ENCODE measurements at places on chromosomes 11 and 22. TPM values are rescaled to one million over a fixed set of nuclear protein-coding genes. Genes with fewer than 3 reads are reported as not detected.
A peak's percentile ranks its signal among the peaks of the same experiment; 100 is the strongest.

Gene SLC5A4
- total RNA-seq, result not detected

Gene NXPE1
- total RNA-seq, result not detected

Gene CALCB
- 1.5 TPM for total RNA-seq

Gene DEFB131B
- not detected for total RNA-seq

Gene KRTAP5-10
- total RNA-seq, result 0.20 TPM

Gene LRP4
- 0.05 TPM for total RNA-seq

Gene RAB3IL1
- not detected for total RNA-seq

Gene DRD2
- total RNA-seq, result 0.86 TPM

Gene TST
- total RNA-seq, result 7.2 TPM

- DNase-seq, result no peak
These were observed 90.2 kb downstream of the SCN3B start for GRCh38 chr11:123564221-123564620.

GRCh38 chr11:47109051-47109726 lies 67.5 kb downstream of the ARFGAP2 start:
- DNase-seq, result no peak

GRCh38 chr11:47917599-47918369 lies 62.6 kb upstream of the PTPRJ start:
- DNase-seq, result no peak

DNA sequence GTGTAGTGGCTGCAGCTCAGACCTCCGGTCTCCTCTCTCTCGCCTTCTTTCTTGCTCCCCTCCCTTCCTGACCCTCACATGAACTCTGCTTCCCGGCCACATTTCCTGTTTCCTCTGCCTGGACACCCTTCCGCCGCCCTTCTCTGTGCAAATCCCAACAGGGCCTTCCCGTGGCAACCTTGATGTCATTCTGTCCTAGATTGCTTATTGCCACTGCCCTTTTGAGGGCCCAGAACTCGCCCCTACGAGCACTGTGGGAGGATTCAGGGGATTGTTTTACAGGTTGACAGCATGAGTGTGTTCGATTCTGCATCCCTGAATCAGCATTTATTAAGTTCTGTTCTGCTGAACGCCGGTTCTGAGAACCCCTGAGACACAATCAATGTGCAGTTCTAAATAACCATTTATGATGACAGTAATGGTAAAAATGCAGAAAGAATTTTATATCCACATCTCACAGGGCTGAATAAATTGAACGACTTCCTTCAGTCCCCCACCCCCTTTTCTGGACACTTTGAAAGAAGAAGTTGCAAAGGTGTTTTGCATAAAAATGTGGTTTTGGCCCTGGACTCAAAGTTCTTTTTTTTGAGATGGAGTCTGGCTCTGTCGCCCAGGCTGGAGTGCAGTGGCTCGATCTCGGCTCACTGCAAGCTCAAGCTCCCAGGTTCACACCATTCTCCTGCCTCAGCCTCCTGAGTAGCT lies 6.4 kb downstream of the BATF2 start:
- DNase-seq, result no peak

GRCh38 chr11:129853518-129854231 lies 38.0 kb downstream of the TMEM45B start:
- peak; percentile 85 for DNase-seq

GRCh38 chr11:73288873-73289707 lies 17.0 kb downstream of the P2RY6 start:
- peak; percentile 60 for DNase-seq

- no peak for DNase-seq
These were observed 315.6 kb upstream of the B3GAT1 start for GRCh38 chr11:134727636-134728035.

DNA sequence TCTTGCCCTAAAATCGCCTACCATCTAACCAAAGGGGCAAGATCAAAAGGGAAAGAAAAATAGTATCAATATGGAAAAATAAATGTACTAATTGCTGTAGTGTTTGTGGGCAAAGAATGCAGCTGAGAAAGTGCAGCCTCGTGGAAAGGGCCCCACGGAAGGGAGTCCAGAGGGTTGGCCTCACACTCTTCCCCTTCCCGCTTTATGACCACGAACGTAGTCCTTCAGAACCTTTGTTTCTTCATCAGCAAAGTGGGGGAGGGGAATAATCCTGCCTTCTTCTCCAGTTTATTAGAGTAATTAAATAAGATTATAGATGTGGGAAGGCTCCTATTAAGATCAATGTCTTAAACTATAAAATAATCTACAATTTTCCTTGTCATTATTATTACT lies 41.0 kb downstream of the FLI1 start:
- no peak for DNase-seq

GRCh38 chr11:108618529-108618928 lies 25.0 kb upstream of the EXPH5 start:
- DNase-seq, result no peak

DNA sequence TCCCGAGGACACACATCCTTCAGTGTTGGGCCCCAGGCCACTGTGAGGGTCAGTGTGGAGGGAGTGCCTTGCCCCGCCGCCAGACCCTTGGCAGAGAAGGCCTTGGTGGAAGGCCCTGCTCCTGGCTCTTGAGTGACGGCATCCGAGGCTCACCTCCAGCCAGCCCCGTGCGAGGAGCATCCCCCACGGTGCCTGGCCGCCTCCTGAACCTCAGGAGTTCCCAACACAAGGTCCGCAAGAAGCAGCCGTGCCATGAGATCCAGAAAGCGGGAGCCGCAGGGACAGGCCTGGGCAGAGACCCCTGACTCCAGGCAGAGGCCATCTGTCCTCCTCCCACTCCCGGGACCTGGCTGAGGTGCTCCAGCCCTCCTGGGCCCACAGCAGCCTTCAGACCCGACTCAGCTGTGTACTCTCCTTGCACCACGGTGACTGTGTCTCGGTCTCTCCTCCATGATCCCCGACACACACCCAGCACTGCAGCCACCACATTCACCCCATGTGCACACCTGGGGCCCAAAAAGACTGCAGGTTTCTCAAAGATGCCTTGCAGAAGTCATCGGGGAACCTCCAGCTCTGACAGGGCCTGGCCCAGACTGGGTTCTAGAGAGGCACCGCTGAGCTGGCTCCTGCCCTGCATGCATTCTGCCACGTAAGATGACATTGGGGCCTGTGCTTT lies 870.2 kb downstream of the BRD1 start:
- DNase-seq, result no peak

GRCh38 chr11:68934321-68934645 lies 30.6 kb downstream of the IGHMBP2 start:
- DNase-seq, result no peak

GRCh38 chr11:90218606-90219005 lies 4.2 kb downstream of the CHORDC1 start:
- no peak for DNase-seq

DNA sequence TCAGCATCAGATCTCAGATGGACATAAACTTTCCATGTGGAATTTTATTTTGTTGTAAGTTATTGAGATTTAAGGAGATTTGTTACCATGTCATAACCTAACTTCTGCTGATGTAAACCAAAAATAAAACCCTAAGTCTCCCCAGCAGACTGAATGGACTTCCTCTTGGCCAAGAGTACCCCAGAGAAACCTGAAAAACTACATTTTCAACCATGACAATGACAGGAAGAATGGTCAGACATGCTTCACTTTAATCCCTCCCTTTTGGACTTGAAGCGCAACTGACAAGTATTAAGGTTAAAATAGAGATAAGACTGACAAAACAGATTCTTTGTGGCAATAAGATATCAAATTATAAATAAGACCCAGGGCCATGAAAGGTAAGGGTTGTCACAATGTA lies 579.7 kb upstream of the RAG2 start:
- DNase-seq, result no peak

- DNase-seq, result peak; percentile 50
These were observed 75.7 kb downstream of the DEPDC5 start for GRCh38 chr22:31829505-31829904.

GRCh38 chr11:30435488-30435887 lies 112.6 kb downstream of the ARL14EP start:
- DNase-seq, result no peak

- no peak for DNase-seq
These were observed 12.1 kb downstream of the OR51B4 start for GRCh38 chr11:5289696-5290095.

- no peak for DNase-seq
These were observed 67.0 kb downstream of the ETS1 start for GRCh38 chr11:128520206-128520887.

DNA sequence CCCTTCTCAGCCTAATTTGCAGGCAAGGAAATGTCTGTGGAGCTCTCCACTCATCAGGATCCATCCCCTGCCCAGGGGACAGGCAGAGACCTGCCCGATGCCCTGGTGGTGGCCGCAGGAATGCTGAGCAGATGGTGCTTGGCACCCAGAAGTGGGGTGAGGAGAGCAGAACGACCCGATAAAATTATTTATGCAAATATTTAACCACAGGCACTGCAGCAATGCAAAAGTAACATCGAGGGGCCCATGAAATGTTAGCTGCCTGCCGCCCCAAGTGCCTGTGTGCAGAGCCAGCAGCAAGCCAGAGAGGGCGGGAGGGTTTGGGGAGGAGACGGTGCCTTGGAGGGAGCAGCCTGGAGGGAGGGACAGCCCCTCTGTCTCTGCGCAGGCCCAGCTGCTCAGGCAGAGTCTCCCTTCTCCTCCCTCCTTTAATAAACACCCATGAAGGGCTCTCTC lies 205.5 kb downstream of the CTTN start:
- DNase-seq, result no peak

GRCh38 chr11:82494988-82495432 lies 238.7 kb downstream of the FAM181B start:
- DNase-seq, result no peak

- DNase-seq, result no peak
These were observed 10.8 kb upstream of the TCF20 start for GRCh38 chr22:42281284-42281683.

DNA sequence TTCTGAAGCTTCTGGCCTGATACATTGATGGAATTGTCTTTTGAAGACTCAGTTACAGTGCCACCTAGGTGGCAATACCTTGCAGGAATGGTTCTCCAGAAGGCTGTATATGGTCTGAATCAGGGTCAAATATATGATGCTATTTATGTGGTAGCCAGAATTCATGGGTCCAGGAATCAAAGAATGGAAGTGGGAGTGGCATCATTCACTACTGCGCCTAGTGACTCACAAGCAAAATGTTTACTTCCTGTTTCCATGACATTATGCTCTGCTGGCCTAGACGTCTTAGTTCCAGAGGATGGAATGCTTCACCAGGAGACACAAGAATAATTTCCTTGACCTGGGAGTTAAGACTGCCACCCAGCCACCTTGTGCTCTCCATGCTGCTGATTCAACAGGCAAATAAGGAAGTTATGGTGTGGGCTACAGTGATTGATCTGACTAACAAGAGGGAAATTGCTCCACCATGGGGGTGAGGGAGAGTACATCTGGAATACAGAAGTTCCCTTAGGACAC lies 491.8 kb downstream of the ETS1 start:
- no peak for DNase-seq

GRCh38 chr11:74318241-74318932 lies 6.9 kb upstream of the P4HA3 start:
- no peak for DNase-seq

GRCh38 chr22:28009272-28009827 lies 90.3 kb upstream of the PITPNB start:
- peak; percentile 72 for DNase-seq

- DNase-seq, result no peak
These were observed 13.7 kb downstream of the SULT4A1 start for GRCh38 chr22:43848366-43849171.

GRCh38 chr11:75345455-75346160 lies 5.9 kb downstream of the ARRB1 start:
- no peak for DNase-seq

- DNase-seq, result no peak
These were observed 12.6 kb downstream of the DIXDC1 start for GRCh38 chr11:111949519-111950426.

- DNase-seq, result no peak
These were observed 21.6 kb upstream of the SESN3 start for GRCh38 chr11:95252586-95252985.

DNA sequence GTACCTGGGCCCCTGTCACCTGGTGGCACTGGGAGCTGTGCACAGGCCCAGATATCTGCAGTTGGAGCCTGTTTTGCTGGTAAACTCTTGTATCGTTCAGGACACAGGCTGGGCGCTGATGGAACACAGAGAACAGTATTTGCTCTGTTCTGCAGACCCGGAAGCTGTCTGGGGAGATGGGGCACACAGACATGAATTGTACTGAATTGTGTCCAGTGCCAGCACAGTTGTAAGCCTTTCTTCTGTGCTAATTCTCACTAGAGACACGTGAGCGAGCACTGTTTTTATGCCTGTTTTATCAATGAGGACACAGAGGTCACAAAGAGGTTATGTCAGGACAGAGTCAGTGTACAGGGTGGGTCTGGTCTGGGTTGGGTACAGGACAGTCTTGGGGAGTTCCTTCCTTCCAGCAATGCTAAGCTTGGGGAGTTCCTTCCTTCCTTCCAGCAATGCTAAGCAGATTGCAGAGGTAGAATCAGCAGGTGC lies 24.4 kb upstream of the ACR start:
- DNase-seq, result no peak

DNA sequence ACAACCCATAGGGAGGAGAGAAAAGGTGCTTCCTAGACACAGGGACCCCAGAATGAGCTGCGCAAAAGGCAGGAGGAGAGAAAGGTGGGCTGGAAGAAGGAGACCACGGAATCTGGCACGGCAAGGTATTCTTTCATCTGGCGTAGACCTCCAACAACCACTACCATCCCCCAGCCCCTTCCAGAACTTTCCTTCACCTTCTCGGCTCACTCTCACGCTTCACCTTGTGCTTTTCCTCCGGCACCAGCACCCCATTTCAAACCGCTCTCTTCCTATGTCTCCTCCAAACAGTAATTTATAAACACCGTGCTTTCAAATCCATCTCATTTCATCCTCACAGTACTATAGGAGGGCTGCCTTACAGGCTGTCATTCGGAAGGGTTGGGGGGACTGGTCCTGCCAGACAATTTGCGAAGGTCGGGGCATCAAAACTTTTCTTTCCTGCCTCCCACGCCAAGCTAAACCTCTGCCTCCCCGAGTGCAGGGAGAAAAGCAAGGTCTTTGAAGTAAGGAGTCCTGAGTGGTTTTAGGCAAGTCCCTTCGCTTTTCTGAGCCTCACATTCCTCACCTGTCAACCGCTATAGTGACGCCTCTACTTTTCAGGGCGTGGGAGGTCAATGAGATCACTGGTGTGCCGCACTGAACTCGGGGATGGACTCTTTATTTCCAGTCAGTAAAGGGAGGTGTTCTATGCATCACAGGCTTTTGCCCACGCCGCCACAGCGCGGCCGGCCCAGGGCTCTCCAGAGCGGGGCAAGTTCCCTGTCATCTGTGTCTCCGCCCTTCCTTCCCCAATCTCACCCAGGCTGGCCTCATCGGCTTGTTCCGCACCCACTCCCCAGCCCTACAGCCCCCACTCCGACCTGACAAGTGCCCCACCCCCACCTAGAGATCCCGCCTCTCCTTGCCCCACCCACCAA lies 800 bp downstream of the KCTD21 start:
- DNase-seq, result no peak

DNA sequence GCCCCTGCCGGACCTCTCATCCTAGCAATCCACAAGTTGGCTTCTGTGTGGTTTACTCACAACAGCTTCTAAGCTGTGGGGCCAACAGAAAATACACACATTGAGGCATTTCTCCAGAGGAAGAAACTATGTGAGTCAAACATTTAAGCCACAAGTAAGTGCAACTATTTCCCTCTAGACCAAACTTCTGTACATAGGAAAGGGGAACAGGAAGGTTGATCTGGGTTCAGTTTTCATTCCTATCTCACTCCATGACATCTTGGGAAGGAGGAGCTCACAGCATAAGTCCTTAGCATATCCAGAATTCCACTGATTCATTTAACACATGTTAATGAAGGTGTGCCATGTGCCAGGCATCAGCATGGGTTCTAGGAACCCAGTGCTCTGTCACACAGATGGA lies 72.8 kb upstream of the PICALM start:
- no peak for DNase-seq

GRCh38 chr22:22887621-22888503 lies at the start of gene IGLL5:
Gene IGLL5, plus strand, starts transcription at chr22:22887816. Its CDS starts 238 bp downstream, at chr22:22888054.
- DNase-seq, result peak; percentile 6

- no peak for DNase-seq
These were observed 36.2 kb downstream of the SERPINH1 start for GRCh38 chr11:75598264-75598663.
